ENCODE measurements at places on chromosomes 6 and 20.

DNA sequence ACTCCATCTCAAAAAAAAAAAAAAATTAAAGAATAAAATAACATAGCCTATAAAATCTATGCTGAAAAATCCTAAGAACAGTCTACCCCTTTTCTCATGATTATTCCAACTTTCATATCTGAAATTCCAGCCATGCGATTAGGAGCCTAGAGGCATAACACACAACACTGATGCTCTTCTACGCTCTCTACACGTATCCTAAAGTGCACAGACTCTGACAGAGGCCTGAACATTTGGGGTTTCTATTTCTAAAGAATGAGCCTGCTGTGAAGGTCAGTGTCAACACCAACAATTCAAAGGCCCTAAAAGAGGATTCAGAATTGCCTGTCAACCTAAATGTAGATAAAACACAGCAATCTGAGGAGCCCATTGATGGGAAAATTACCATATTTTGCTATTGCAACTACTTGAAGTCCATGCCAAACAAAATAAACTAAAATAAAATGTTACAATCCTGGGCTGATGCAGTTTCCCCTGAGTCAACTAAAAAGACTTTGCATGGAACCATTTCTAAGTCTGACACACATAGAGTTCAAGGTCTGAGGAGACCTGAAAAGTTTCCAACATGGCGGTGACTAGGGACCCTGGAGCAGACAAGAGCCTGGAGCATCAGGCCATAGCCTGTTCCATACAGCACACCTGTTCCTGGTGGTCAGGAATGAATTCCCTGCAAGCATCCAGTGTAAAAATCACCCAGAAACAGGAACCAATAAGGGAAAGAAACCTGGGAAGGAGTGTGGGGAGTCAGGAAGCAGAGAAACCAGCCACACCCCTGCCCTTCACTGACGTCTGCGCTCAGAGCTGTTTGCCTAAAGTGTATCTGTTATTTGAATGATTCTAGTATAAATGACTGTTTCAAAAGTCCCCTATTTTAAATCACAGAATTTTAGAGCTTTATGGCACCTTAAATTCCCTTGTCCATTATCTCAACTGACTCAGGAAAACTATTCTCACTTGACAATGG, 11.8 kb downstream of the NINL start:
- no peak for DNase-seq

DNA sequence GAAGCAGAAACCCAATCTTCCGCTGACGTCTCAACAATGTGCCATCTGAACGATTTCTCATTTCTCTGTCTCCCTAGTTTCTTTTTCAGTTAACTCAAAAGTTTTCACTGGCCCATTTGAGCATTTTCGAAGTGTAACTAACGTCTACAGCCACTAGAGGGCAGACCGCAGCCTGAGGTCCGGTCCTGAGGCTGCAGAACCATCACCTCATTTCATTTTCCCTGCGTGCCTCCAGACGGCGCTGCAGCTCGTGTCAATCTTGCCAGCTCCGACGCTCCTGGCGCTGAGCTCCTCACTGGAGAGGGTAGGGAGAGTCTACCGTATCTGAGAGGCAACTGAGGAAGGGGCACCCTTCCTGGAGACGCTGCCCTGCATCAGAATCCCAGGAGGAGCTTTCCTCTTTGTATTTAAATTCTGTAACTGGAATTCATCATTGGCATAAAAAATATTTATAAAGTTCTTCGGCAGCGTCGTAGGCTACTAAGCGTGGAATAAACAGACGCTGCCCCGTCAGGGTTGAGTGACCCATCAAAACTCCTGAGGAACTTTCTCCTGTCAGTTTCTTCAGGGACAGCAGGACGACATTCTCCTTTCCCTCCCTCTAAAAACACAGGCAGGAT, 28.5 kb upstream of the DTNBP1 start:
- DNase-seq = peak; percentile 89

- no peak for DNase-seq
These were observed 13.1 kb downstream of the CD2AP start for GRCh38 chr6:47490676-47491075.

GRCh38 chr6:80940571-80940970, 811.9 kb downstream of the TENT5A start:
- no peak for DNase-seq

GRCh38 chr6:29486577-29486976, 1.2 kb downstream of the MAS1L start:
- no peak for DNase-seq

DNA sequence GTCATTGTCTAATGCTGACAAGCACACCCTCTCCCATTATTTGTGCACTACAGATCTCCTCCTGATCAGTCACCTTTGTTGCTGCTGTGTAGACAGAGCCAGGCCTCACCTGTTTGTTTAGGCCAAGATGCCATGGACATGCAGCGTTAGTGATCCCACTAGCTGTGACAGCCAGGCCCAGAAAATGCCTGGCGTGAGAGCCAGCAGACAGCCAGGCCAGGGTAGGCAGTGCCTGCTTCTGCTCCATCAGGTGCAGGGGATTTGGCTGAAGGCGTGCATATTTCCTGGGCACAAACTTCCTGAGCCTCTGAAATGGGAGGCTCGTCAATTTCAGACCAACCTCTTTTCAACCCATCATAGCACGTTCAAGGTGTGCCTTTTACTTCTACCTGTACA, 27.3 kb downstream of the MANBAL start:
- DNase-seq = no peak

- DNase-seq = no peak
These were observed 175.4 kb upstream of the KCNQ5 start for GRCh38 chr6:72446430-72446829.

DNA sequence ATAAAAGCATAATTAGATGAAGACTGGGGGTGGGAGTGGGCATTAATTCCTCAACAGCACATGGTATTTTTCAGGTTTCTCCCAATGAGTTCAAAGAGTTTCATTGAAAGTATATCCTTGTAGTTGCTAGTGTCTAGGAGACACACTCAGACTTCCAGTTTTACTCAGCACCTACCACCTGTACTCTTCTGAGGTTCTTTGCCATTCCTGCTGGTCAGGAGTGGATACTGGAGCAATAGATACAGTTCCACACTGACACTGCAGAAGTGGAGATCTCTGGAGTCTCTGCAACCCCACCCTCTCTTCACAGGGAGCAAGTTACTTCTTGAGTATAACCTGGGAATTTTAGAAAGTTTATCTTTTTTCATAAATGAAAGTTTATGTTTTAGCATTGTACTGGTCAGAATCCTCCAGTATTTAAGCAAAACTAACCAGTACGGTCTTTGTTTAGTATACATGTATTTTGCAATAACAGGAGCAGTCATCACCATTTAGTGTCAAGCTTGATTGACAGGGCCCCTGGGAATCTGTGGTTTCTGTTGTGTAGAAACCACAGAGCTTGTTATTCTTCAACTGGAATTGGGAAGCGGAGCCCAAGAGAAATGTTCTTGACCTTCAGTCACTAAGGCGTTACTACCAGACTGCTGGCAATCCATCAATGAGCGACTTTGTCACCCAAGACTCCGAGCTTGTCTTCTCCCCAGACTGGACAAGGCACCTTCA, 148.1 kb downstream of the ZDHHC14 start:
- DNase-seq = no peak

GRCh38 chr6:124903797-124904196, 58.4 kb upstream of the RNF217 start:
- no peak for DNase-seq

- DNase-seq = no peak
These were observed 150.7 kb upstream of the MLN start for GRCh38 chr6:33954453-33954852.

DNA sequence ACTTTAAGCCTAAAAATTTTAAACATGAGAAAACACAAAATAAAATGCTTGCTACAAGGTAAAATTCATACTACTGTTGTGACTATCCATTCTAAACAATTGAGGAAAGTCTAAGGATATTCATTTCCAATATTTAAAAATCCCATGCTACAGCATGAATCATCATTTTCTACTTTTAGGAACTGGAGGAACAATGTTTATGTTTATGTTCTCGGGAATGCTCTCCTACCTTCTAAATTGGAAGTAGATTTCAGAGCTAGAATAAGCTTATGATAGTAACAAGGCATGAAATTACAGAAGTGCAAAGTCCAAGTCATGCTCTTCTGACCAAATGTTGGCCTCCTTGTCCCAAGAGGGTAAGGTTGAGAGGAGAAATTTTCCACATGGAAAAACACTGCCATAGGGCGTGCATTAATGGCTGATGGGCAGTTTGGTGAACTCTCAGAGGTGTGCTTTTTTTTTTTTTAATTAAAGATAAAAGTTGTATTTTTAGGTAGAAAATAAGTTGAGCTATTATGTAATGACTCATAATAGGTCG, 6.0 kb upstream of the MYLK4 start:
- DNase-seq = no peak

- DNase-seq = no peak
These were observed 6.4 kb upstream of the ABHD16B start for GRCh38 chr20:63854766-63855362.

DNA sequence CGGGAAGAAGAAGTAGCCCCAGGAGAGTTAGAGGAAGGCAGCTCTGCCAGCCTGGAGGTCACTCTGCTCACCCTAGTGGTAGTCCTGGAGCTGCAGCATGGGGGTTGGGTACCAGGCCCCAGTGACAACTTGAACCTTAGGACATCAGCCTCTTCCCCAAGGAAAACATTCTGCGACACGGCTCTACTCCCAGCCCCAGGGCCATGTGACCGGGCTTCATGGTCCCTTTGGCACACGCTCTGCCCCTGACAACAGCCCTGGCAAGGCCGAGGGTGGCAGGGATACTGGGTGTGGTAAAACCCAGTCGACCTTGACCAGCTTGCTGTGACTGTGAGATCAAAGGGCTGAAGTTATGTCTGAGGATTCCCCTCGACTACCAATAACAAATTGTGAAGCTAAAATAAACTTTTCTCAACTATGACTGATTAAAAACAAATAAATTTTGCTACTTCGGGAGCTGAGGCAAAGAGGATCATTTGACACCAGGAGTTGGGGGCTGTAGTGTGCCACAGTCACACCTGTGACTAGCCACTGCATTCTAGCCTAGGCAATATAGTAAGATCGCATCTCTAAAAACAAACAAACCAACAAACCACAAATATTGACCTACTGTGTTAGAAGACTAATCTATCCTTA, 24.4 kb upstream of the ARID1B start:
- DNase-seq = no peak

- DNase-seq = no peak
These were observed 1.5 kb downstream of the SYNDIG1 start for GRCh38 chr20:24470746-24471582.

- no peak for DNase-seq
These were observed 87.5 kb upstream of the HDAC2 start for GRCh38 chr6:114058435-114058834.

GRCh38 chr20:10792291-10792690, 118.5 kb upstream of the JAG1 start:
- no peak for DNase-seq

DNA sequence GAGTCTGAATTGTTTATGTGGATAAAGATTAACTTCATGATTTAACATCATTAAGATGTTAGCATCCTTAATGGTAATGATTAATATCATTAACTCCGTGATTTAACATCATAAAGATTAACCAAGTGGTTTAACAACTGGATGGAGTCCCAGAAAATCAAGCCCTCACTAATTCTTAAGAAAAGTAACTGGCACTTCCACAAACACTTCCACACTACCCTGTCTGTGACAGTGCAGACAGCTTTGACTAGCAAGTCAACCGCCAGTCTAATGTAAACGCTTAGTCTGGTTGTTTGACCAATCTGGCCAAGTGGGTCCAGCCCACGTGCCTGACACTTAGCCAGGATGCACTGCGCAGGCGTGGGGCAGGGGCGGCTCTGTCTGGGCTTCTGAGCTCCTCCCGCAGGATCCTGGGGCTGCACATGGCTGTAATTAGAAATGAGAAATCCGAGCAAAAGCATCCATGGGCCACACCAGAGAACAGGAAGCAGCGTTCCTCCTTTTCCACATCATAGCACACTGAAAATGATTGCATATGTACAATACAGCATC, 424.2 kb downstream of the FOXA2 start:
- DNase-seq = no peak

DNA sequence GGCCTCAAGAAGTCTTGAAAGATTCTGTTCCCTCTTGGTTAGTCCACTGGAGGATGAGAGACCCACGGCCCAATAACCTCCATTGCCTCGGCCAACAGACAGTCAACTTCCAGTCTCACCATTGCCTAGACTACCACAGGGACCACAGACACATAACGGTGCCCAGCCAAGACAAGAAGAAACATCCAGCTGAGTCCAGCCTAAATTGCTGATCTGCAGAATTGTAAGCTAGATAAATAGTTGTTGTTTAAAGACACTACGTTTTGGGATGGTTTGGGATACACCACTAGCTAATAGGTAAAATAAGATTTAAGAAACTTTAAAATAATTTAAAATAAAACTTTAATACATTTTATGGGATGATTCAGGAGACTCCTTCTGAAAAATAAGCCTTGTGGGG, 324.7 kb upstream of the JAG1 start:
- DNase-seq = no peak

GRCh38 chr6:139373154-139373927, 1.1 kb downstream of the CITED2 start:
- no peak for DNase-seq

- no peak for DNase-seq
These were observed 27.3 kb downstream of the PSMB1 start for GRCh38 chr6:170525795-170526194.

GRCh38 chr20:23608251-23608846, 2.6 kb upstream of the CST9 start:
- DNase-seq = no peak

- no peak for DNase-seq
These were observed 10.9 kb downstream of the TPBG start for GRCh38 chr6:82374516-82374915.

GRCh38 chr6:138182939-138183789, 21.4 kb downstream of the ARFGEF3 start:
- DNase-seq = peak; percentile 31

DNA sequence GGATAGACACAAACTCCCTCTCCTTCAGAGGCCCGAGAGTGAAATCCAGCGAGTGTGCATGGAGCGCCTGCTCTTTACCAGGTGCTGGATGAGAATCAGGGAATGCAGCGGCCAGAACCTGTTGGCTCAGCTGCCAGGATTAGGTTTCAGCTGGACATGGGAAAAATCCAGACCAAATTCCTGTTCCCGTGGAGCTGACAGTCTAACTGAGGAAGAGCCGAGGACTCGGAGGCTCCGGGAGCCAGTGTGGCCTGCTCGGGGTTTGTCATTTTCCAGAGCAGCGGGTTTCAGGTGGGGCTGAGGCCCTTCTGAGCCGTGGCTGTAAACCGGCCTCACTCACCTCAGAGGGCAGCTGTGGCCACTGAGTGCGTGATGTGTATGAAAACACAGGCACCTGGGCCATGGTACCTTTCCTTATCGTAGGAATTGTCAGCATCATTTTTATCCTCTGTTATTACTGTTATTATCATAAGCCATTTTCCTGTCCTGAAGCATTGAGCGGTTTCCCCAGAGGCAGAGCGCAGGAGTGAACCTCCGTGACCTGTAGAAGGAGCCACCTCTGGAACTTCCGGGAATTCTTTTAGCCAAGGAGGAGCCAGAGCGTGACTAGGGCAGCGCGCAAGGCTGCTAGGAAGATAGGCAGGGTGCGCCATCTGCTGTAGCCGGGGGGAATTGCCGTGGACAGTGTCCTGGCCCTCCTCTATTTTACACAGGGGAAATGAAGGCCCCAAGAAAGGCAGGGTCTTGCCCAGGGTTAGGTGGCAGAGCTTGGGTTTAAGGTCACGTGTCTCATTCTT, 27.3 kb downstream of the PKIG start:
- DNase-seq = peak; percentile 78

- no peak for DNase-seq
These were observed 348.1 kb downstream of the GRIK2 start for GRCh38 chr6:101741474-101742171.
